ENCODE measurements at places on chromosomes 12 and 14.
A peak's percentile ranks its signal among the peaks of the same experiment; 100 is the strongest.

DNA sequence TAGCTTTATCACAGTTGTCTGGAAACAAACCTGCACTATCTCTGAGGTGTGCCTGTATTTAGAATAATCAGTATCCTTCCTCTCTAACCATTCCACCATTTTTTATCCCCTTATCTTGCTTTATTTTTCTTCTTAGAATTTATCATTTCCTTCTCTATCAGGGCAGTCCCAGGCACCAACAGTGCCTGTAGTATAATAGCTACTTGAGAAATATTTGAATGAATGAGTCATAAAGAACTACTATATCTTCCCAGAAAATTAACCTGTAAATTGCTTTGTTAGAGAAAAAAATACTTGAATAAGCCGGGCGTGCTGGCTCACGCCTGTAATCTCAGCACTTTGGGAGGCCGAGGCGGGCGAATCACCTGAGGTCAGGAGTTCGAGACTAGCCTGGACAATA, 21.2 kb upstream of the FOXJ2 start:
- no peak for DNase-seq

DNA sequence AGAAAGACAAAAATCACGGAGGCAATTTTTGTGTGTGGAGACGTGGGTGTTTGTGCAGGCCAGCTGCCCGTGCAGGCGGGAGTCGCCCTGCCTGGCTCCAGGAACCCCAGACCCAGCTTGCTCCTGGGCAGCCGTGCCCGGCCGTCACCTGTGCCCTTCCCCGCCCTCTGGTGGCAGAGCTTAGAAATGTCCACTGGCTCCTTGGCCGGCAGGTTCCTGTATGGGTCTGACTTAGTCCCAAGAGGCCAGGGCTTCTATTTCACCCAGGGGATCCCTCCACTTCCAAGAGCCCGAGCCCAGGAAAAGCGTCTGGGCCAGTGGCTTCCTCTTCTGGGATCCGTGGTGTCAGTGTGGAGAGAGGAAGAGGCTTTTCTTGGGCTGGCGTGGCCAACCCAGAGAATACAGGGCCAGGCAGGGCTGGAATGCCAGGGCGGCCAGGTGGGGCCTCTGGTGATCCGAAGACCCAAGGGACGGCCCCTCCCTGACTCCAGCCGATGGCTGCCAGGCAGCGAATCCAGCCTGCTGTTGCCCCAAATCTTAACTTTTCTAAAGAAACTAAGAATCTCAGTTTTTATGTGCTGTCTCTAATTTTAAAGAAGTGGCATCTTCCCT, 120.9 kb downstream of the TMEM132C start:
- DNase-seq, result no peak

DNA sequence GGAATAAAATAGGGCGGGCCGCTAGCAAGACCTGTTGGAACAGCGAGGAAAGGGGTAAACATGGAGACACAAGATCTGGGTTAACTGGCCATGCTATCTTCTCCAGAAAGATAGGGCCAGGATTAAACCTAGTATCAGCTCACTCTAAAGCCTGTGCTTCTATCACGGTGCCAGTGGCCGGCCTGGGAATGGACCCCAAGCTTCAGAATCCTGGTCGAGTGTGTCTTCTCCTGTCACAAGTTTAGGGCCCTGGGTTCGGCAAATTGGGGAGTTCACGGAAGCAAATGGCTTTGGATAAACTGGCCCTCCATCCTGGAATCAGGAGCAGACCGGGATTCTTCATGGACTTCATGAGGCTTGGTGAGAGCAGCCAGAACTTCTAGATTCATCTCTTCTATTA, 82.2 kb downstream of the LGMN start:
- no peak for DNase-seq

DNA sequence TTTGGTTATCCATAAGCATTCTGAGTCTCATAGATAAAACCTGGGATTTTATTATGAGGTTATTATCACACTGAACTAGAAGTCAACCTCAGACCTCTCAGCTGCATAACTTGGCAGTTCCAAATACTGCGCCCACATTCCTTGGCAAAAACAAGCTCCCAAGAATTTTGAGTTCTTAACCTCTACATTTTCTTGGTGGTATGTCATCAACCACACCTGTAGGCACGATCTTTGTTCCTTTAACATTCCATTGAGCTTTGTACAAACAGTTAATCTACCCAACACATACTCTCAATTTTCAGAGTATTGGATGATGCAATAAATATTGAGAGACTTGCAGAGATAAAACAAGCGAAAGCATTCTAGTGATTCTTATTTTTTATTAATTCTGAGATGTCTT, 371.8 kb upstream of the PRICKLE1 start:
- DNase-seq, result peak; percentile 37

- no peak for DNase-seq
Measured at GRCh38 chr12:89678225-89678624, 30.4 kb downstream of the ATP2B1 start.

GRCh38 chr12:53288322-53288721, 7.0 kb upstream of the PFDN5 start:
- no peak for DNase-seq

All from GM04503 (cell line).